ENCODE measurements at places on chromosomes 1 and 21. TPM values are rescaled to one million over a fixed set of nuclear protein-coding genes. Genes with fewer than 3 reads are reported as not detected.

- DNase-seq = no peak
- no peak overlapping the region for H3K27ac ChIP-seq
- H3K4me1 ChIP-seq = no peaks in the 10 kb centered on the region
- no peaks in the 10 kb centered on the region for H3K36me3 ChIP-seq
- no peak overlapping the region for H3K4me3 ChIP-seq
- H3K27me3 ChIP-seq = no peaks in the 10 kb centered on the region
These were observed 90.2 kb upstream of the VCAM1 start for GRCh38 chr1:100629391-100629790.

The KRTAP19-5 gene
- 0.19 TPM for total RNA-seq

The PATJ gene
- 8.6 TPM for total RNA-seq

The OLIG2 gene
- 0.05 TPM for total RNA-seq

DNA sequence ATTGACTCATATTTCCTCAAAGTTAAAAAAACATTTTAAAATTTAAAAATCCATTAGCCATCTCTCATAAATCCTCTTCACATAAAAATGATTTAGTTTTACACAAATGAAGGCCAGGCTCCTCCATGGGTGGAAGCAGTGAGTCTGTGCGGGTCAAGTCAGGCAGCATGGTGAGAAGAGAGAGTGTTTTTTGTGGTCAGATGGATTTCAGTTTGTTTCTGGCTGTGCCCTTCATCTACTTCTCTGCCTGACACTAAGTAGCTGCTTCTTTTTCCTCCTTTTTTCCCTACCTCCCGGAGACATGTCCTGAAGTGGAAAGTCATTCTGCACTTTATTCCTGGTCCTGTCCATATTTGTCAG is 10.3 kb downstream of the PLA2G4A start:
- no peak overlapping the region for H3K4me3 ChIP-seq
- H3K27me3 ChIP-seq = no peaks in the 10 kb centered on the region
- H3K4me1 ChIP-seq = no peaks in the 10 kb centered on the region
- no peak for DNase-seq

The ANGPTL7 gene
- 0.09 TPM for total RNA-seq

- H3K4me1 ChIP-seq = peaks cover 3% of the 10 kb centered on the region
- no peaks in the 10 kb centered on the region for H3K36me3 ChIP-seq
- no peak overlapping the region for H3K4me3 ChIP-seq
- DNase-seq = no peak
These were observed 37.9 kb downstream of the RGL1 start for GRCh38 chr1:183842795-183843144.

GRCh38 chr1:222375701-222376100 is 172.2 kb downstream of the HHIPL2 start:
- H3K36me3 ChIP-seq = no peaks in the 10 kb centered on the region
- no peaks in the 10 kb centered on the region for H3K27me3 ChIP-seq
- no peak for DNase-seq
- no peaks in the 10 kb centered on the region for H3K4me1 ChIP-seq
- H3K27ac ChIP-seq = no peak overlapping the region

GRCh38 chr1:41560496-41560895 is 76.0 kb upstream of the EDN2 start:
- no peaks in the 10 kb centered on the region for H3K27me3 ChIP-seq
- no peak for DNase-seq
- H3K4me1 ChIP-seq = no peaks in the 10 kb centered on the region
- H3K36me3 ChIP-seq = peaks cover 34% of the 10 kb centered on the region
- H3K4me3 ChIP-seq = no peak overlapping the region

The KPRP gene
- not detected for total RNA-seq

The AIDA gene
- total RNA-seq = 20.4 TPM

The NUDT4B gene
- total RNA-seq = 0.76 TPM
